ENCODE measurements at places on chromosomes 5 and 9. TPM values are rescaled to one million over a fixed set of nuclear protein-coding genes. Genes with fewer than 3 reads are reported as not detected.

The RANBP3L gene
- total RNA-seq: not detected

The ANKRD31 gene
- 0.11 TPM for total RNA-seq

The WHRN gene
- 7.0 TPM for total RNA-seq

The PTGER4 gene
- total RNA-seq: 58.2 TPM

- DNase-seq: peak; percentile 77
Observed at GRCh38 chr9:68740561-68740960, 35.5 kb downstream of the PIP5K1B start.

- DNase-seq: no peak
Observed at GRCh38 chr9:91516081-91516480, 92.4 kb upstream of the NFIL3 start.

Measured in left colon (tissue), 2 donors.